ENCODE measurements at places on chromosomes 3 and 15.

GRCh38 chr15:66765478-66766281, 63.6 kb downstream of the SMAD6 start:
- no peak for DNase-seq

DNA sequence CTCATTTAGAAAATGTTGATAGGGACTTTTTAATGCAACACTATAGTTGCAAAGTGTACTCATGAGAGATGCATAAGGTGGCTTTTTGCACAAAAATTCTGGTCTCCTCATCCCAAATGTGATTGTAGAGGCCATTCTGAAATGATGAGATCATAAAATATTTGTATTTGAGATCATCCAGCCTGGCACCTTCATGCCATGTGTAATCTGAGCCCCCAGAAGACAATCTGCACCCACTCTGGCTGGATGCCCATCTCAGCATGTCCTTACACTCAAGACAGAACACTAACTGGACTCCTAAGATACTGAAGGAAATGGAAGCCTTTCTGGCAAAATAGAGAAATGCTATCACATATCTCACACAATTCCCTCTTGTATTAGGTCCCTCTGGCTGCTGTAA, 49.2 kb downstream of the SLC7A14 start:
- no peak for DNase-seq

- no peak for DNase-seq
These were observed 13.6 kb upstream of the CSRNP1 start for GRCh38 chr3:39166932-39167532.

DNA sequence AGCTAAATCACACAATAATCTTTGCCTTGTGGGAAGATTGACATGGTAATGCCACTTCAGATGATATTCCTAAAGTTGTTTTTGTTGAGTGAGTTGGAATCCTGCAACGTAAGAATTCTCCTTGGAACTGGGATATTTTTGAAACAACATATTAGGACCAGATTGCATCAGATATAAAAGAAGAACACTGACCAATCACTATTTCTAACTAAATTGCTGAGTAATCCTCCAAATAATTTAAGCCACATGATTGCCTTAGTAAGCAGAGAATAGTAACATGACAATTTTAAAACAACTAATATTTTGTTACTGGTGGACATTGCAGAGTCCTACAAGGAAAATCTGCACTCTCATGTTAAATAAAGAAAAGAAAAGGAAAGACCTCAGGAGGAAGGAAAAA, 353.9 kb upstream of the LMCD1 start:
- DNase-seq = no peak

GRCh38 chr15:69912116-69912515, 185.6 kb downstream of the TLE3 start:
- DNase-seq = no peak
